ENCODE measurements at places on chromosomes 12 and 14.

- no peak for DNase-seq
These were observed 70.1 kb downstream of the CLIP1 start for GRCh38 chr12:122352394-122352793.

DNA sequence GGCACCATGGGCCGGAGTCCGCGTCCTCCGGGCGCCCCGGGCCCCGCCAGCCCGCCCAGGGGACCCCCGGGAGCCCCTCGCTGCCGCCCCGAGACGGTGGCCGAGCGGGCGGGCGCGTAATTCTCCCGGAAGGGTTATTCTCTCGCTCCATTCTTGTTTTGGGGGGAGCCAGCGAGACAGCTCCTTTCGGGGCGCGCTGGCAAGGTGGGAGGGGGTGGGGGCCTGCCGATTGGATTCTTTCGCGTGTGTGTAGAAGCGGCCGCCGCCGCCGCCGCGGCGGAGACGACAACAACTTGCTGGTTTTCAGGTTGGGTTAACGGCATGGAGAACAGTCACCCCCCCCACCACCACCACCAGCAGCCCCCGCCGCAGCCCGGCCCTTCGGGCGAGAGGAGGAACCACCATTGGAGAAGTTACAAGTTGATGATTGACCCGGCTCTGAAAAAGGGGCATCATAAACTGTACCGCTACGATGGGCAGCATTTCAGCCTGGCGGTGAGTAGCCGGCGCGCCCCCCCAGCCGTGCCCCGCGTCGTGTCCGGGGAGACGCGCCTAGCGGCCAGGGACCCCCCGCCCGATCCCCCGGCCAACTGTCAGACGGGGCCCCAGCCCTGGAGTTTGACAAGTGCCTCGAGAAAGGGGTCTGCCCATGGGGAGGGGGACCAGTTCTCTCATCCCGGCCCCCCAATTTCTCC, 755 bp downstream of the SETD1B start:
- DNase-seq = peak; percentile 38

DNA sequence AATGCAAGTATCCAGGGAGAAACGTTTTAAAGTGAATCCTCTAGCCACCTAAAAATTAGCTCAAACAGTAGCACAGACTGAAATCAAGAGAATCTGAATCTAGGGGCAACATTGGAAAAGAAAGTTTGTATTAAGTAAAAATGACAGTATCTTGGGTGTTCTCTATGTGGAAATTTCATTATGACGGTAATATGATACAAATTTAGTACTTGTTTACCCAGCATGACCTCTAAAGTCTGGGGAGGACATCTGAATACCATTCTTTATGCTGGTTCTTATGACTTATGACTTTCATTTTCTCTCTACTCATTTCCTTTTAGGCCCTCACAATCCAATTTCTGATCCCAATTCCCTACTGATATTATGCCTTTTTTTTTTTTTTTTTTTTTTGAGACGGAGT, 14.0 kb downstream of the GTSF1 start:
- no peak for DNase-seq

DNA sequence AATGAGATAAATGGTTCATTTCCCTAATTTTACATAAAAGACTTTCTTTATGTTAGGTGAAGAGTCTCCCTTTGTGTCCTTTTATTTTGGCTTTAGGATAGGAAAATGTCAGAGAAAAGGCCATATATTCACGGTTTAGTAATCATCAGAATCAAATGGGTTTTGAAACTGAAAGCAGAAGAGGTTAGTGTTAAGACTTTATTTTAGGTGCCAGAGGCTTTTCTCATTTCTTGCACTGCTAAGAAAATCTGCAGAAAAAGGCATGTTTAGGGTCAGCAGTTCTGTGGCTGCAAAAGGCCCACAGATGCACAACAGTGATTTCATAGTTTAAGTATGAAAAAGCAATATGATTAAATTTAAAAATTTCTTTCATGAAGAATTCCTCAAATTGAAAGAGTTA, 80.4 kb upstream of the SINHCAF start:
- no peak for DNase-seq

DNA sequence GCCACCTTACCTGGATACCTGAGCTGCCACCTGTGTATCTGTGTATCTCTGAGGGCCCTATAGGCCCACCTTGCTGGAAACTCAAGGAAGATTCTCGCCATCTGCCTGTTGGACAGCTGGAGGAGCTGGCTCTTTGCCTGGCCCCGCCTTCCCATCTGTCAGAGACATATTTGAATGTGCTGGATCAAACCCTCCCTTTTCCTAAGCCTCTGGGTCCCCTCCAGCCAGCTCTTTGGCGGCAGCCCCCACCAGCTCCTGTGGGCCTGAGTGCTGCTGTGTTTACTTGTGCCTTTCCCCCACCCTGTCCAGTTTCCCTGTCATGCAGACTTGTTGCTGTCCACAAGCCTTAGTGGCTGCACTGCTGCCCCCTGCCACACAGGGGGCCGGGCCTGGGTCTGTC, 55.9 kb upstream of the SRSF5 start:
- DNase-seq = no peak

DNA sequence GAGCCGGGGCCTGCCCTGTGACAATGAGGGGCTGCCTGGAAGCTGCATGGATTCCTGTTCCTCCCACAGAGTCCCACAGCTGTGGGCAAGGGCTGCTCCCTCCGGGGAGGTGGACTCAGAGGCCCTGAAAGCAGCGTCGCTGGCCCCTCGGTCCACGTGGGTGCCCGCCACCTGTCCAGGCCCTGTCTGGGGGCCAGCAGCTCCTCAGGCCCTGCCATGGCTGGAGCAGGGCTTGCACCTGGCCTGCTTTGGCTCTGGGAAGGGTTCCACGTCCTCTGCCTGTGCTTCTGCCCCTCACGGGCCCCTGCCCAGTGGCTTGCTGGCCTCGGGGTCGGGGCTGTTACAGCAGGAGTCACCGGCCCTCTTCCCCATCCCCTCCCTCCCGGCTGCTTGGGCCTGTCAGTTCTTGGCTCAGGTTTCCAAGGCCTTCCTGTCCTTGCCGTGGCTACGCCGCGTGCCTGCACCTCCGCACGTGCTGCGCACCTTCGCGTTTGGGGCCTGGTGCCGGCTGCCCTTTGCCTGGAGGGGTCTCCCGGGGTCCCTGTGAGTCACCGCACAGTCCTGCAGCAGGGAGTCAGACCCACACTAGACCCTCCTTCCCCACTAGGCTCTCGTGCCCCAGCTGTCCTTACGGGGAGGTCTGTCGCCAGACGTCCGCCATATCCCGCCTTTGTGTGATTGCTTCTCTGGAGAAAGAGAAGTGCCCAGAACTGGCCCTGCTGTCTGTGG, 5.8 kb downstream of the FBRSL1 start:
- no peak for DNase-seq

DNA sequence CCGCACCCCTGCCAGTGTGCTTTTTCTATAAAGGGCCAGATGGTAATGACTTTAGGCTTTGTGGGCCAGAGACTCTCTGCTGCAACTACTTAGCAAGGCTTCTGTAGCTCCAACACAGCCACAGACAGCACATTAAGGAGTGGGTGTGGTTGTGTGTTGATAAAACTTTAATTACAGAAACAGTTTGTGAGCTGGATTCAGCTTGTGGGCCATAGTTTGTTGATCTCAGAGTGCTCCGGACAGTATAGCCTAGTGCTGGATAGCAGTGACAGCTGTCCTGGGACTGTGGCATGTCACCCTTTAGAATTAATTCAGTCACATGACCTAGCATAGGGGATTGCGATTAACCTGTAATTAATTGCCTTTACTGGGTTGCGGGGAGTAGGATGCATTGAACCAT, 109.7 kb downstream of the ZNF664 start:
- DNase-seq = no peak

DNA sequence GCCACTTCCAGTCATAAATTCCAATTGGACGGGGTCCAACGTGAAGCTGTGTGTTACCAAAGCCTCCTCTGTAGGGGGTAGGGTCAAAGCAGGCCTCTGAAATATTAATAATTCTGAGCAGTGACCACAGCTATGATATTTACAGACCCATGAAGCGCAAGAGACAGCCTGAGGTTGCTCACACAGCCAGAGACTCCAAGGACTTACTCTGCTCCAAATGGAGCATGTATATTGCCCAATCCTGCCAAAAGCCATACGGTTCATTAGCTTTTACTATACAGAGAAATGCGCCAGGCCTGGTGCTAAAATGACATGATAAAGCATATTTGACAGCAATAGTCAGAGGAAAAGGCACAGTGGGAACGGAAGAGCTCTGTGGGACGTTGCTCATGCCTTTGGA, 151.3 kb downstream of the PAH start:
- DNase-seq = no peak

- DNase-seq = no peak
These were observed 199.8 kb downstream of the ZFP36L1 start for GRCh38 chr14:68592948-68593556.

- no peak for DNase-seq
These were observed 62.2 kb upstream of the ST8SIA1 start for GRCh38 chr12:22396735-22397134.

- no peak for DNase-seq
These were observed 40.2 kb upstream of the APPL2 start for GRCh38 chr12:105275997-105276733.

- DNase-seq = no peak
These were observed 1183.7 kb upstream of the TMEM132C start for GRCh38 chr12:127083008-127083949.

DNA sequence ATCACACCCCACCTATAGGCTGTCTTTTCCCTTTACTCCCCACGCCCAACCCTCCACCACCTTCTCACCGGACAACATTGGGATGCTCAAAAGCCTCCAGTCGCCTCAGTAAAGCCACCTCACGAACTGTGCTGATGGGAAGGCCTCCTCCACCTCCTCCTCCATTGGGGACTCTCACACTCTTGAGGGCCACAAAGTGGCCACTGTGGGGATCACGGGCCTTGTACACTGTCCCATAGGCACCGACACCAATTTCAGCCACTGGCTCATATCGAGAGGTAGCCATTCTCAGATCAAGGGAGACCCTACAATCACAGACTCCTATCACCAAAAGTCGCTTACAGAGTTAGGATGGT, 700 bp downstream of the CDK4 start:
- DNase-seq = no peak

DNA sequence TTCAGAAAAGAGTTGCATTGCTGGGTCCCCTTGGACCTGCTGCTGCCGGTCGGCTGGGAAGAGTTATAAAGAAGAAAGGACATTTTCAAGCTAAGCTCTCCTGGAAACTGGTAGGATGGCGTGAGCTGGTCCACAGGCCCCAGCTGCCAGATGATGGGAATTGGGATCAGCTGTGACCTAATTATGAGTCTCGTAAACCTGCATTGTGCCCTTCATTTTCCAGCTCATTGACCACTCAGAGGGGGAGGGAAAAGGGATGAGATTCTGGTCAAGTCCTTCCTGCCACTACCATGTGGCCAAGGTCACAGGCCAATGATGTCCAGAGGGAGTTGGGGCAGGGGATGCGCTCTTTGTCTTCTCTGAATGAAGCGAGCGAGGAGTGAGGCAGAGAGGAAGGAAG, 320.9 kb downstream of the NRXN3 start:
- no peak for DNase-seq

DNA sequence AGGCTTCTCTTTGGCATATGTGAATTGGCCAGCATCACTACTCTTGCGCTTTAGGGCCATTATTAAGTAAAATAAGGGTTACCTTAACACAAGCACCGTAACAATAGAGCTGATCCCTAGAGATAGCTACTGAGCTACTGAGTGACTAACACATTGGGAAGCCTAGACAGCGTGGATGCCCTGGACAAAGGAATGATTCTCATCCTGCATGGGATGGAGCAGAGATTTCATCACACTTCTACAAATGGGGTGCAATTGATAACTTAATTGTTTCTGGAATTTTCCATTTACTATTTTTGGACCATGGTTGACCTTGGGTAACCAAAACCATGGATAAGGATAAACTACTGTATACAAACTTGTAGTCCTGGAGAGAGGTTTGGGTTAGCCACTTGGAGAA, 57.1 kb downstream of the FBXO34 start:
- DNase-seq = no peak

GRCh38 chr14:80117876-80118275, 93.4 kb downstream of the DIO2 start:
- no peak for DNase-seq

- DNase-seq = no peak
These were observed 2.0 kb downstream of the ARL6IP4 start for GRCh38 chr12:122982477-122982815.

GRCh38 chr12:21827083-21827482, 52.6 kb upstream of the KCNJ8 start:
- DNase-seq = no peak

- no peak for DNase-seq
These were observed 295.0 kb downstream of the DIO2 start for GRCh38 chr14:79916281-79916680.

DNA sequence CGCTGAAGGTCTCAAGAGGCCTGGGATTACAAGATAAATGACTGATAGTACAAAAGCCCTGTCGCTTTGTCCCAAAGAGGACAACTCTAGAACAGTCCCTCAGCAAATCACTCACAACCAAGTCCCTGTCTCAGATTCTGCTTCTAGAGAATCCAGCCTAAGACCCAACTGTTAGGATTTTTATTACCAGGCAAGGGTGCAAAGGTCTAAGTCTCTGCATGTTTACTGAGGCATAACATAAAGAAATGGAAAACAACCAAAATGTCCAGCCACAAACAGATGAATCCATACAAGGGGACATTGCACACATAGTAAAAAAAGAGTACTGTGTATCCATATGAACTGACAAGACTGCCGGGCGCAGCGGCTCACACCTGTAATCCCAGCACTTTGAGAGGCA, 104.1 kb downstream of the FOXN3 start:
- no peak for DNase-seq

- no peak for DNase-seq
These were observed 77.4 kb downstream of the FBXL14 start for GRCh38 chr12:1517007-1517406.

- DNase-seq = no peak
These were observed 182.3 kb downstream of the RASSF9 start for GRCh38 chr12:85653731-85654455.

GRCh38 chr14:50657753-50658152, 10.4 kb downstream of the SAV1 start:
- DNase-seq = no peak

DNA sequence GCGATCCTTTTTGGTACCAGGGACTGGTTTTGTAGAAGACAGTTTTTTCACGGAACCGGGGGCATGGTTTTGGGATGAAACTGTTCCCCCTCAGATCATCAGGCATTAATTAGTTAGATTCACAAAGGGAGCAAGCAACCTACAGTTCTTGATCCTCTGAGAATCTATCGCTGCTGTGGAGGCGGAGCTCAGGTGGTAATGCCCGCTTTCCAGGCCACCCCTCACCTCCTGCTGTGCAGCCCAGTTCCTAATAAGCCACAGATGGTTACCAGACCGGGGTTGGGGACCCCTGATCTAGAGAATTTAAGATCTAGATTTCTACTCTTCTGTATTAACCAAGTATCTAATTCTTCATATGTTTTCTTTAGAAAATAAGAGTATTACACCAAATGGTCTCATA, 4.8 kb downstream of the ARHGAP5 start:
- no peak for DNase-seq

- DNase-seq = no peak
These were observed 602 bp downstream of the PMEL start for GRCh38 chr12:55965240-55965639.

All from stimulated activated CD4-positive, alpha-beta T cell treated with anti-CD3 and anti-CD28 coated beads, Interleukin-4, amount 100 ng/mL, for 48 hours (primary cell).